ENCODE measurements at places on chromosomes 13 and 19.

DNA sequence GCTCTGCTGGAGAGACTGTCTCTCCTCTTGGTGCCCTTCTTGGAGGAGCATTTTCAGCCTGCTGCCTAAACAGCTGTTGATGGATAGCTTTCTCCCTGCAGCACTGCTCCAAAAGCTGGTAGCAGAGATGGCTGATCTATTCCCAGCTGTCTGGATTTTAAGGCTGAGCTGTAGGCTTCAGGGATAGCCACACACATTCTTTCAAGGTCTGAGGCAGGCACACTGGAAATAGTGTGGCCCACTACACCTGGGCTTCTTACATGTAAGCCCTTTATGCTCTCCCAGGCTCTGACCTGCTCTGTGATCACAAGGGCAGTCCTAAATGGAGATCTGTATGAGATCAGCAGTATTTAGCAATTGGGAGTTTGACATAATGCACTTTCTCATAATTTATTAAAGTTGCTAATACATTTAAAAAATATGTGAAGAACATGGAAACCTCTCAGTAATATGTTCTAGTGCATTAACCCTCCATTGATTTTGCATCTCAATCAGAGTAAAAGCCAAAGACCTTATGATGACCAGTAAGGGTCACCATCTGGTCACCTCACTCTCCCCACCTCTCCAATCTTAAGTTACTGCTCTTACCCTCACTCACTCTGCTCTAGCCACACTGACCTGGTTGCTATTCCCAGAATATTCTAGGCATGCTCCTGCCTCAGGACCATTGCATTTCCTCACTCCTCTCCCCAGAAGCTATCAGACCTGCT, 91.6 kb downstream of the MBNL2 start:
- DNase-seq = no peak

- DNase-seq = no peak
These were observed 13.7 kb downstream of the PPFIA3 start for GRCh38 chr19:49132974-49133609.

GRCh38 chr19:6032827-6033226, 54.9 kb upstream of the RANBP3 start:
- no peak for DNase-seq

- DNase-seq = no peak
These were observed 126.1 kb downstream of the FGF9 start for GRCh38 chr13:21796775-21797514.

DNA sequence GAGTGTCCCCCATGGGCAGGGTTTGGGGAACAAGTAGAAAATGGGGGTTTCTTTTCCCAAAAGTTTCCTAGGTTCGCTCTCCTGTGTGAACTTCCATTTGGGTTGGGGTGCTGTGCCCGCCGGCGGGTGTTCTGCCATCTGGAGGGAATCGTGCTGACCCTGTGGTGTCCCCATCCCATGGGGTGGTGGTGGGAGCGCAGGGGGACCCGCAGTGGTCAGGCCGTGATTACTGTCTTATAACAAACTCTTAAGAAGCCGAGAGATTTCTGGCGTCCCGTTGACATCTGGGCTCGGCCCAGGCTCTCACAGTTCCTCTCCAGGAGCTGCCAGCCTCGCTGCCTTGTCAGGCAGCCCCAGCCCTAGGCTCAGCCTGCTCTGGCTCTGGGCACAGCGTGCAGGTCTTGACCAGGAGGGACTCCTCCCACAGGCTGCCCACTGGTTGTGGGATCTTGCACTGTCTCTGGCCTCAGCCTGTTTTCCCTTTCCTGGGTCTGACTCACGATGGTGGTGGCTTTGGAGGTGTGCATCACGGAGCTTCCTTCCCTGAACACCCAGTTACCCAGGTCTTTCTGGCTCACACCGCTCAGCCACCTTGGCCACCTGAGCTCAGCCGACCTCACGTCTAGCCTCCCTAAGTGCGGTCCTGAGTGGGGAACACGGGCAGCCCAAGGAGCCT, 34.5 kb downstream of the PLEKHJ1 start:
- DNase-seq = no peak

DNA sequence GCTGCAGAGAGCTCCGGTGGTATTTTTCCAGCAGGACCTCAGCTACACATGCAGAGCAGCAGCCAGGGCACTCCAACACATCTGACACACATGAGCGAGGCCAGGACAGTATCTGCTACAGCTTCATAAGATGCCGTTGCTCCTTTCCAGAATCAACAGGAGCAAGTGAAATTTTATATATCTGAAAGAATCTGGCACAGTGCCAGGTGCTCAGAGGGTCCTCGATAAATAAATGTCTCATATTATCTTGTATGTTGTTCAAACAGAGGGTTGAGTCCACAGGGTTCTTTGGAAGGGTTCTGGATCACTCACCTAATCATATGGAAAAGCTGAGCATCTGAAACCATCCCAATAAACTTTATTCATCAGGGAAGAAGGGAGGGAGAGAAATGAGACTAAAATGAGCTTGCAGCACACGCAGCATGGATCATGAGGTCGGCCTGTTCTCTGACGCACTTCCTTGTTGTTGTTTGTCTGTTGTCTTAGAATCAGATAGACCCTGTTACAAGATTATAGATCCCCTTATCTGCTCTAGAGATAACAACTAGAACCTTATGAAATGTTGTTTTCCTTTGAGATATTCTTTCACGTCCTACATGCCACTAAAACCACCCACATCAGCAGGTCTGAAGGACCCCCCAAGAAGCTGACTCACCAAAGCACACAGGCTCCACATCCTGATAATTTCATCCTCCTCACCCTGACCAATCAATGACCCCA, 3.2 kb upstream of the METTL21C start:
- no peak for DNase-seq

- no peak for DNase-seq
These were observed 855 bp downstream of the UNC13A start for GRCh38 chr19:17687141-17687856.

DNA sequence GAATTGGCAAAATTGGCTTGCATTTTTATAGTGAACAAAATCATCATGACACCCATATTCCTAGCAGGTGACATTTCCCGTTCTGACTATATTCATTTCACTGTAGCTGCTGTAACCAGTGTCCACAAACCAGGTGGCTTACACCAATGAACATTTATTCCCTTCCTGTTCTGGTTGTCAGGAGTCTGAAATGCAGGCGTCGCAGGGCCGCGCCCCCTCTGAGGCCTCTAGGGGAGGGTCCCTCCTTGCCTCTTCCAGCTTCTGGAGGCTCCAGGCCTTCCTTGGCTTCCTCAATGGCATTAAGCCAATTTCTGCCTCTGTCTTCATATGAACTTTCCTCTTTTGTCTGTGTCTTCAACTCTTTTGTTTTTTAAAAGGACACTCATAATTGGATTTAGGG, 6.5 kb upstream of the RLN3 start:
- DNase-seq = no peak

- DNase-seq = no peak
These were observed 80.4 kb downstream of the MAP4K1 start for GRCh38 chr19:38537071-38537936.

- no peak for DNase-seq
These were observed 61.9 kb downstream of the AP1M1 start for GRCh38 chr19:16259385-16260159.

GRCh38 chr19:47490847-47491246, 6.8 kb upstream of the KPTN start:
- DNase-seq = no peak

GRCh38 chr19:55383279-55384130, 587 bp downstream of the TMEM238 start:
- no peak for DNase-seq

DNA sequence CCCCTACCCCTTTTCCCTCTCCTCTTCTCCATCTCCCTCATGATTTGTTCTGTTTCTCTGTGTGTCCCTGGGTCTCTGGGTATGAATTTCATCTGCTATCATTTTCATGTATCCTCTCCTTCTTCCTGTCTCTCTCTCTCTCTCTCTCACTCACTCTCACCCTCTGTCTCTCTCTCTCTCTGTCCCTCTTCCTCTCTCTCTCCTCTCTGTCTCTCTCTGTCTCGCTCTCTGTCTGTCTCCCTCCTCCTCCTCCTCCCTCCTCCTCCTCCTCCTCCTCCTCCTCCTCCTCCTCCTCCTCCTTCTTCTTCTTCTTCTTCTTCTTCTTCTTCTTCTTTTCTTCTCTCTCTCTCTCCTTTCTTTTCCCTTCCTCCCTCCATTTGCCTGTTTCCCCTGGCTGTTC, 3.3 kb upstream of the CACNG7 start:
- DNase-seq = no peak

DNA sequence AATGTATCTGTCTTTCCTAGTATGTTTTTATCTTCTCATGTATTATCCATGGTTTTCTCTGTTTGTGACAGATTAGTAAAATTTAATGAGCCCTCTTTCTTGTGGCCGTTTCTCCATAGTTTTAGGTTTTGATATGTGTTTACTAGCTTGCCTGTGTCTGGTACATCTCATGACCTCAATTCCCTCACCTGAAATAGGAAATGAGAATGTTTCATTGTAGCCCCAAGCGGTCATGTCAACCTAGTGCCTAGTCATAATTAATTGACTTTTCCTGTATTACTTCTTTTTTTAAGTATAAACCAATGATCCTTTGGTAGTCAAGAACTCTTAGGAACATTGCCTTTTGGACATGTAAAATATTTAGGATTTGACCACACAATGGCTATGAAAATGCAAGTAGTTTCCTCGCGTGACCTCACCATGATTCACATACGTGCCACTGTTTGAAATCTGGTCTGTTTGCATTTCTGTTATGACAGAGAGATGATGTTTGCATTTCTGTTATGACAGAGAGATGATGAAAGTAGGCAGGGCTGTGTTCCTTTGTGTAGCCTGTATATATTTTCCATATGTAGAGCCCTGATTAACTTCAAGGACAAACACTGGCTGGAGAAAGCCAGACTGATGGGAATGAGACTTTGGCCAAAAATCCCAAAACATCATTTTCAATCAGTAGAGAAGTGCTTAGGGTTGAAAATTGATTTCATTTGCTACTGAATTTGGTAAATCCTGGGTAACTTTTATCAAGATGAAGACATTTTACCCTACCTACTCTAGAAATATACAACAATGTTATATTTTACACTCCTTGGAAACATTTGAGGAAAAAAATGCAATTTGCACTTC, 104.8 kb downstream of the TNFRSF19 start:
- no peak for DNase-seq

GRCh38 chr19:47531640-47532387, 17.0 kb upstream of the NAPA start:
- no peak for DNase-seq

GRCh38 chr13:48094404-48094780, 512 bp downstream of the MED4 start:
- no peak for DNase-seq

DNA sequence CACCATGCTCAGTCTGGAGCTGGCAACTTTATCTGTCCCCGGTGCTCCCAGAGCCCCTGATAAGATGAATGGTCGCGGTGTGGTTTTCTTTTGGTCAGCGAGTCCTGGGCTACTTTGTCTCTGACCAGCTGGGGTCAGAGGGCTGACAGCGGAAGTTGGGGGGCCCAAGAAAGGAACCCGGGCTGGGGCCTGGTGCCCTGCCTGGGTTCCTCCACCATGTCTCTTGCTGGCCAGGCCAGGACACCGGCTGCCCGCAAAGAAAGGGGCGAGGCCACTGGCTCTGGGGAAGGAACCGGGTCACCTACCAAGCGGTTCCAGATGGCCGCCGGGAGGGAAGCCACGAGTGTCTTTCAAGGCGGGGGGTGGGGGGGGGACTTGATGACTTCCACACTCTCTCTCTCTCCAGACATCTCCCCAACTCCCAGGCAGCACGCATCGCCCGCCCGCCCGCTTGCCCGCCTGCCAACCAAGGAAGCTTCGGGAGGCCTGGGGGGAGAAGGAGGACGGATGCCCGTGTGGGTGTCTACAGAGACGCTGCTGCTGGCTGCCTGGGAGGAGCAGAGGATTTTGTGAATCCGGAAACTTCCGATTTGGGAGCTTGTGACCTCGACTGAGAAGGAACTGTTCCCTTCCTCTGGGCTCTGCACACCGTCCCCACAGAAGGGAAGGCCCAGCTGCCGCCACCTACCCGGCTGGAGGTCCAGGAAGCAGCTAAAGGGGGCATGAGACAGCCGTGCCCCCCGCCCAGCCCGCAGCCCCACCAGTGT, 1.1 kb downstream of the PIP5K1C start:
- DNase-seq = no peak

DNA sequence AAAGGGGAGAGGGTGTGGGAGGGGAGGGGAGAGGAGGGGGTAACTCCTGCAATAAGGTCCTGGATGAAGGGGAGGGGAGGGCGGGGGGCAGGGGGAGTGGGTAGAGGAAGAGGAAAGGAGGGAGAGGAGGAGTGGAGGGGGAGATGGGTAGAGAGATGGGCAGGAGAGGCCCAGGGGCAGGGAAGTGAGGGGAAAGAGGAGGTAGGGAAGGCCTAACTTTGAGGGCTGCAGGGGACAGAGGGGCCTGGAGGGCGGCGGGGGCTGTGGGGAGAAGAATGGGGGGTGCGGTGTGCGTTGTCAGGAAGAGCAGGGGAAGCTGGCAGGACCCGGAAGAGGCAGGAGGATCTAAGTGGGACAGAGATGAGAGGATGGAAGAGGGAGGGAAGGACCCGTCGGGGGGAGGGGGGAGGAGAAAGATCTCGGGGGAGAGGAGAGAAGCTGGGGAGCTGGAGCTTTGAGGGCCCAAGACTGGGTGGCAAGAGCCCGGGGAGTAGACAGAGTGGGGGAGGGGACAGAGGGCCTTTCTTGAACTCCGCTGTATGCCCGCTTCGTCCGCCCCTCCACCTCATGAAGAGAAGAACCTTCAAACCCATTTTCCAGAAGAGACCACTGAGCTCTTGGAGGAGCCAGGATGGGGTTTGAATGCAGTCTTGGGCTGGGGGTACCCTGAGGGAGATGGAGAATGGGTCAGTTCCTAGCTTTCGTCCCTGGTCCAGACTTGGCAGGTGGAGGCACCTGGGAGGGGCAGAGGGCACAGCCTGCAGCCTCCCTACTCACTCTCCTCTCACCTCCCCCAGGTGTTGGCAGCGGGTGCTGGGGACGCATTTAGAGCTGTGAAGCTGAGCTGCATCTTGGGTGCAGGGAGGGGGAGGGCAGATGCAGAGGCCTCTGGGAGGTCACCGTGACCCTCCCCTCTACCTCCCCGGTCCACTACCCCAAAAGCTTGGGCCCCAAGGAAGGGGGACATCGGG, 778 bp upstream of the LRRC4B start:
- no peak for DNase-seq

DNA sequence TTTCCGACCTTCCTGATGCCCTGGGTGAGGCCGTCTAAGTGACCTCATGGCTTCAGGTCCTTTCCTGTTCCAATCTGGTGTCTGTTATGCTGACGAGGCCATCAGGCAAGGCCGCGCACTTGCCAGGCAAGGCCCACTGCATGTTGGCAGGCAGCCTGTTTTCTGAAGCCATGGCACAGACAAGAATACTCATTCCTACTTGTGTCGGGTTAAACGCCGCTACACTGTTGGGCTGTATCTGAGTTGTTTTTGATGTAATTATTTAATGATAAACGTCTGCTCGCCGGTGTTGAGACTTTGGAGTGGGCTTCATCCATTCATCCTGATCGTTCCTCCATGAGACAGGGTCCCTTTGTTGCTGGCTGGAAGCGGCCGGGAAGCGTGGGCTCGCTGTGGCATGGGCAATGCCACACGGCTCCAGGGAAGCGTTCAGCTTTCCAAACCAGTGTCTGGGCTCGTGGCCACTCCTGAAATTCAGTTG, 92.1 kb downstream of the ATP11A start:
- DNase-seq = no peak

Data from activated CD4-positive, CD25-positive, alpha-beta regulatory T cell treated with anti-CD3 and anti-CD28 coated beads, Interleukin-2, amount 50 U/mL, for 16 hours (primary cell).